ENCODE measurements at places on chromosomes 13 and 19.
A peak's percentile ranks its signal among the peaks of the same experiment; 100 is the strongest.

DNA sequence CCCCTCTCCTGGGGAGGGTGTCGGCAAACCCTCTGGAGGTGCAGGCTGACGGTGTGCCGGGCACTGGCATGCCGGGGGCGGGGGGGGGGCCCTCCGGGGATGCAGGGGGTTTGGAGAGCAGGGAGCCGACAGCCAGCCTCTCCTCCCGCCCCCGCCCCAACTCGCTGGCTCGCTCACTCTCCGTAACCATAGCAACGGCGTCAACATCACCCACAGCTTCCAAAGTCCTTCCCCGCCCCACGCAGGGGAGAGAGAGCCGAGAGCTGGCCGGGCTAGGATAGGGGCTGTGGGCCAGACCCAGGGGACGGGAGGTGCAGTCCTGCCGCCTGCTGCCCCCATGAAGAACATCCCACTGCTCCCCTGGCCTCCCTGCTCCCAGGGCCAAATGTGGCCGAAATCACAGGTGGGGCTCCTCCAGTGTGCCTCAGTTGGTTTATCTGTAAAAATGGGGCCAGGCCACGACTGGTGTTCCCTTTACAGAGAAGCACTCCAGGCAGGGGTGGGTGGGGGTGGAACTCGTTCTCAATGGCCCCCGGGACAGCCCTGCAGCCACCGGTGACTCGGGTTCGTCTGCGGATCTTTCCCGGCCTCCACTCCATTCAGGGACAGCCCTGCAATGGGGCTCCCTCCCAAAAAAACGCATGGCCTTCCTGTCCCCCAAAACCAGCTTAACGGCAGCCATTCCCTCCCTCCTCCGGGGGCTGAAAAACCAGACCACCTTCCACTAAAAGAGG, 3.2 kb downstream of the KLF16 start:
- peak; percentile 45 for DNase-seq

- DNase-seq: no peak
Measured at GRCh38 chr13:51704399-51705313, 99.3 kb downstream of the DHRS12 start.

- DNase-seq: no peak
Measured at GRCh38 chr13:112434937-112435523, 58.9 kb downstream of the SPACA7 start.

DNA sequence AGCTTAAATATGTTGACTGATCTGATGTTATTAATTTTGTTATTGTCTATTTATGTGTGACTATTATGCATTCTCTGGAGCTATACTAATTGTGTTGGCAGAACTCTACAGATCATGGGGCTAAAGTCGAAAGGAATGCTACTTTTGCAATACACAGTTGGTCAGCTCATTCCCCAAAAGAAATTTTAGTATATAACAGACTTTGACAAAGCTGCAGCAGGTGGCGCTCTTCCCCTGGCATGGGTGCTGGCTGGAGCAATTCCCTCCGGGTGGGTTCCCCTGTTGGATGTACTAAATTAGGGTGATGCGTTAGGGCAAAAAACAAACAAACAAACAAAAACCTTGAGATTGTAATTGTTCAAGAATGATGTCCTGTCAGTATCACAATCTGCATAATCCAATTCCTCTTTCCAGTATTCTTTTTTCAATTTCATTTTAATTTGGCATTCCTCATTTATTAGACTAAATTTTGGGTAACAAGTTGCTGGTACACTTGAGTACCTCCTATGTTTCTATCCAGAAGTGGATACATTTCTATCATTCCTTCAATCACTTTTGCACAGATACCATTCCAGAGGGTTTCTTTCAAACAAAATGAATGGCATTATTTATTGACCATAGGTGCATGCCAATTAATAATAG, 322.8 kb upstream of the EDNRB start:
- peak; percentile 17 for DNase-seq

GRCh38 chr19:6690160-6690885, 20.4 kb upstream of the TNFSF14 start:
- DNase-seq: no peak

- DNase-seq: no peak
Measured at GRCh38 chr13:70043685-70044084, 63.9 kb upstream of the ATXN8OS start.

- DNase-seq: no peak
Measured at GRCh38 chr13:73647417-73647816, 486.8 kb downstream of the KLF12 start.

- peak; percentile 54 for DNase-seq
Measured at GRCh38 chr19:2962018-2962670, 15.2 kb upstream of the TLE6 start.

GRCh38 chr13:32728327-32728726, 142.1 kb downstream of the PDS5B start:
- DNase-seq: no peak

- no peak for DNase-seq
Measured at GRCh38 chr13:37076818-37077217, 17.3 kb upstream of the SUPT20H start.

DNA sequence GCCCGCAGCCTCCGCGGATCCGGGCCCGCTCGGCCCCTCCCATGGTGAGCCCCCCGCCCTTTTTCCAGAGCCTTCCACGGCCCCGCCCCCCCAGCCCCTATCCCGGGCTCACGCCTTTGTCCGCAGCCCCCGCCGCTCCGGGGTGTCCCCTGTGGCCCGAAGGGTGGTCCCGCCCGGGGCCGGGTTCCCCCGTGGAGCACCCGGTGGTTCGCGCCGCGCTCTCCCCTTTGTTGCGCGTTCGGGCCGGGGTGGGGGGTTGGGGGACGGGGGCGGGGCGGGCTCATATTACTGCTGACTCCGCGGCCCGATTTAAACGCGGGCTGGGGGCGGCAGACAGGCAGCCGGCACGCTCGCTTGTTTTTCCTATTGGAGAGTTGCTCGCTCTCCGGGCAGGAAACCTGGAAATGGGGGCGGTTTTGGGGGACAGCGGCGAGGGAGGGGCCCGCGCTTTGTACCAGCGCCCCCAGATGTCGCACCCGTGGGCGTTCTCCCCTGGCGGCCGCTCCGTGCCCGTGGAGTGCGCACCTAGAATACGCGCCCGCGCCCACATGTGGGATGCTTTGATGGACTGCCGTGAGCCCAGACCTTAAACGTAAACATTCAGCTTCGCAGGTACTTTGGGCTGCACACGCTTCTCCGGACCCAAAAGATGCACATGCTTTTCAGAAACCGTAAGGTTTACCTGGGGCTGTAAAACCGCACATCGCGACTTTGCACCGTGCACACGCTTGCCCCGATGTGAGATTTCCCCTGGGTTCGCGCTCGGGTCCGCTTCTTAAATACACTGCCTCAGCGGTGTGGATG, 699 bp downstream of the PTOV1 start:
- DNase-seq: no peak

DNA sequence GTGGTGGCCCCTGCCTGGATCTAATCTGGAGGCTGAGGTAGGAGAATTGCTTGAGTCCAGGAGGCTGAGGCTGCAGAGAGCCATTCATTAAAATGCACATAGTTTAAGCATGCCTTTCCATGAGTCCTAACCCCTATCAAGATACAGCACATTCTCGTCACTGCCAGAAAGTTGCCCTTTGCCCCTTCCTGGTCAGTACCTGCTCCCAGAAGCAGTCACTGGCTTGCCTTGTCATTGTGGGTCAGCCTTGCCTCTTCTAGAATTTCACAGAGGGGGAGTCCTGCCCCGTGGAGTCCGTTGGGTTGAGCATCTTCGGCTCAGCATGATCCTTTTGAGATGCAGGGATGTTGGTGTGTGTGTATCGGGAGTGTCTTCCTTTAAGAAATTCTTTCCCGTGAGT, 10.8 kb downstream of the BICRA start:
- no peak for DNase-seq

GRCh38 chr13:111047326-111047725, 67.8 kb upstream of the ARHGEF7 start:
- DNase-seq: no peak

DNA sequence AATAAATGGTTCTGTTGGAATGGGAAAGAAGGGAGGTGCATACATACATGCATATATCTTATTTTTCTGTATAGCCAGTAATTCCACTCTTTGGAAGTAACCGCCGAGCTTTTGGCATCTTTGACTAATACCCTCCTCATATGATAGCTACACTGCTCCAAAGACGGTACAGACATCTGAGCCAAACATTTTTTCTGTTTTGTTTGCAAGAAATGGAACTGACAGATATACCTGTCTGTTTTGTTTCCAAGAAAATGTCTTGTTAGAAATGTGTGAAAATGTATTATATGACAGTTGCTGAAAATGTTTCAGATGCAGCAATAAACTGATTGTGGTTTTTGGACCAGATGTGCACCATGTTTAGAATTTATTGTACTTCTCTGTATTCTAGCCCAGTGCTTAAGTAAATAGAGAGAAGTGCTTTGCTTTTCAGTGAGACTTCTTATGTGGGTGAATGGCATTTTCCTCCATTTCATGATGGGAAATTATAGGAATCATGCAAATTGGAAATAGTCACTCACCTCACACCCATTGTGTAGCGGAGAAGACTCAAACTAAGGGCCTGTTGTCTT, 396.9 kb downstream of the KCNRG start:
- no peak for DNase-seq

DNA sequence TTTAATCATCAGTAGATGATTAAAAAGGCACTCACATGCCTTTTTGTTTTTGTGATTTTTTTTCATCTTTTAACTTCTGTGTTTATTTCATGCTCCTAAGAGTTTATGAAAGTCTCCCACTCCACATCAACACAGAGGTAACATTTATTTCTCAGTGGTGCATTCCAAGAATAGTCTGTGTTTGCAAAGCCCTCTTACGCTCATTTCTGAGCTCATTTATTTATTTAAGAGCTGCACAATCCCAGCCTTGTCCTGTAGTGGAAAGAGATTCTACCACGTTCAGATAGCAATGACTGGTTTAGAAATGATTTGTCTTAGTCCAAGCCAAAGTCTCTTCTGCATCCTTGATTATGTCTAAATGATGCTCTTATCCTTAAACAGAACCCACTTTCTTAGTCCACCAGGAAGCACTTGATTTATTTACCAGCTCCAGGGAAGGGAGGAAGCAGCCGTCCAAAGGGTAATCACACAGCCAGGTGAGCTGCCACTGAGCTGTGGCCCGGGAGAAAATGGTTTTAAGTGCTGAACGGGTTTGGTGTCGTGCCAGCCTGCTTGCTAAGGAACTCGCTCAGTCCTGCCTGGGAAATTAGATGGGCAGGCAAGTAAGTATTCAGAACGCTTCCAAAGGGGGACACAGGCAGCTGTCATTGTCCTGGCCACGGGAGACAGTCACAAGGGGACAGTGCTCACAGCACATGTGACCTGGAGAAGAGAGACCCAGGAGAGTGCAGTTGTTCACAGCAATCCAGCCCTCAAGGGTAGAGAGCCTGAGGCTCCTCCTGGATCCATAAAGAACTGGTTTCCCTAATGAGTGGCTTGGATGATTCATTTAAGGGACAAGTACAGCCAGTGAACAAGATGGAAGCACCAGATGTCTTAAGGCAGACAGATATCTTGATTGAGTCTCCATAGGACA, 131.8 kb upstream of the WASF3 start:
- no peak for DNase-seq

DNA sequence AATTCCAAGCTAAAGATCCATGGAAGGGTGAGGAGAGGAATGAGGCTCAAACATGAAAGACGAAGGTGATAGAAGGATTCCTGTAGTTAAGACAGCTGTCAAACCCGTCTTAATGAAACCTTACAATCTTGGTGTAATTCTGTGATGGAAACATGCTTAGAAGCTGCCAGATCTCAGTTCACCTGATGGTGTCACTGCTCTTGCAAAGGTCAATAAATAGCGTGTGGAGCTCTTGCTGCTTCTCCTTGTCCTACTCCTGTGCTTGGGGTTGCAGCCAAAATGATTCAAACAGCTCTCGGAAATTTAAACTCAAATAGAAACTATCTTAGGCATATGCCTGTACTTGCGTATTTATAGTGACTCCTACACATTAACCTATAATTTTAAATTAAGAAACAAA, 1705.0 kb downstream of the OLFM4 start:
- DNase-seq: no peak

- no peak for DNase-seq
Measured at GRCh38 chr13:31686670-31687425, 52.5 kb upstream of the RXFP2 start.

DNA sequence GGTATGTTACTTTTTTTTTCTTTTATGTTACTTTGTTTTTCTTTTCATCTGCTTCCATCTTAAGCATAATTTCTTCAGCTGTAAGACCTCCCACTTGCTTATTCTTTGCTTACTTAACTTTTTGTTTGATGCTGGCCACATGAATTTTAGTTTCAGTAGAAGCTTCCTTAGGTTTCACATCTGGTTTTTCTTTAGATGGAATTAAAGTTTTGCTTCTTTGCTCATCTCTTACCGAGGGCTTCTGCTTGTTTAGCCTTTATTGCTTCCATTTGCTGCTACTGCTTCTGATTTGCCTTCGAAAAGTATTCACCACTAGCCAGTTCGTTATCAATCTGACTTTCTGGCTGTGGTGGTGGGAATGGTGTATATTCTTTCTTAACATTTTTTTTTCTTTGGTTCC, 90.9 kb downstream of the GJA3 start:
- no peak for DNase-seq
